Endothelial cell (in vitro differentiated cells): ENCODE measurements at places on chromosomes 1 and 21.

GRCh38 chr1:4307911-4308545 lies 346.4 kb upstream of the AJAP1 start:
- no peak for DNase-seq

- no peak for DNase-seq
These were observed 60.0 kb upstream of the HMCN1 start for GRCh38 chr1:185674201-185674600.

- no peak for DNase-seq
These were observed 558.7 kb downstream of the MATN1 start for GRCh38 chr1:30164693-30165092.

- peak; percentile 96 for DNase-seq
These were observed 39.1 kb upstream of the NFIA start for GRCh38 chr1:61043010-61043820.

- DNase-seq, result no peak
These were observed 10.0 kb downstream of the RNF187 start for GRCh38 chr1:228497206-228497605.

DNA sequence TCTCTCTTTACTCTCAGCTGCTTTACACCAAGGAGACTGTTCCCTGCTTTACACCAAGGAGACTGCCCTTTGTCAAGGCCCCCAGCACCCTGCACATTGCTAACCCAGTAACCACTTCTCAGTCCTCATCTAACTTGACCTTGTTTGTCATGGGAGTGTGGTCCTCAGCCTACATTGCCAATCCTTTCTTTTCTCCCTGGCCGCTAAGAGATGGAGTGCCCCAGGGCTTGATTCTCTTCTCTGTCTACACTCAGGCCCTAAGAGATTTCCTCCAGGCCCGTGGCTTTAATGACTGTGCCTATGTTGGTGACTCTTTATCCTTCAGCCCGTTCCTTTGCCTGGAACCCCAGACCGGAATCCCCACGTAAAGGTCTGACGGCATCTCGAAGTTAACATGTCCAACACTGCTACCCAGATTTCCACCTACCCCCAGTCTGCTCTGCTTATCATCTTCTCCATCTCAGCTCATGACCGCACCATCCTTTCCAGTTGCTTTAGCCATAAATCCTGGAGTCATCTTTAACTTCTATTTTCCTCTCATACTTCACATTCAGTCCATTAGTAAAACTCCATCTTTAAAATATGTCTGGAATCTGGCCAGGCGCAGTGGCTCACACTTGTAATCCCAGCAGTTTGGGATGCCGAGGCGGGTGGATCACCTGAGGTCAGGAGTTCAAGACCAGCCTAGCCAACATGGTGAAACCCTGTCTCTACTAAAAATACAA lies 9.5 kb upstream of the SEMA4A start:
- no peak for DNase-seq
